Stimulated activated CD8-positive, alpha-beta memory T cell treated with anti-CD3 and anti-CD28 coated beads, Interleukin-7, amount 100 ng/mL, for 1 hour (primary cell): ENCODE measurements at places on chromosomes 16 and 17.

- DNase-seq = no peak
Measured at GRCh38 chr17:40437095-40437732, 6.0 kb upstream of the IGFBP4 start.

GRCh38 chr17:11212792-11213191 is 28.2 kb upstream of the SHISA6 start:
- DNase-seq = no peak

GRCh38 chr17:3594051-3594800 is 15.0 kb downstream of the TRPV1 start:
- no peak for DNase-seq

DNA sequence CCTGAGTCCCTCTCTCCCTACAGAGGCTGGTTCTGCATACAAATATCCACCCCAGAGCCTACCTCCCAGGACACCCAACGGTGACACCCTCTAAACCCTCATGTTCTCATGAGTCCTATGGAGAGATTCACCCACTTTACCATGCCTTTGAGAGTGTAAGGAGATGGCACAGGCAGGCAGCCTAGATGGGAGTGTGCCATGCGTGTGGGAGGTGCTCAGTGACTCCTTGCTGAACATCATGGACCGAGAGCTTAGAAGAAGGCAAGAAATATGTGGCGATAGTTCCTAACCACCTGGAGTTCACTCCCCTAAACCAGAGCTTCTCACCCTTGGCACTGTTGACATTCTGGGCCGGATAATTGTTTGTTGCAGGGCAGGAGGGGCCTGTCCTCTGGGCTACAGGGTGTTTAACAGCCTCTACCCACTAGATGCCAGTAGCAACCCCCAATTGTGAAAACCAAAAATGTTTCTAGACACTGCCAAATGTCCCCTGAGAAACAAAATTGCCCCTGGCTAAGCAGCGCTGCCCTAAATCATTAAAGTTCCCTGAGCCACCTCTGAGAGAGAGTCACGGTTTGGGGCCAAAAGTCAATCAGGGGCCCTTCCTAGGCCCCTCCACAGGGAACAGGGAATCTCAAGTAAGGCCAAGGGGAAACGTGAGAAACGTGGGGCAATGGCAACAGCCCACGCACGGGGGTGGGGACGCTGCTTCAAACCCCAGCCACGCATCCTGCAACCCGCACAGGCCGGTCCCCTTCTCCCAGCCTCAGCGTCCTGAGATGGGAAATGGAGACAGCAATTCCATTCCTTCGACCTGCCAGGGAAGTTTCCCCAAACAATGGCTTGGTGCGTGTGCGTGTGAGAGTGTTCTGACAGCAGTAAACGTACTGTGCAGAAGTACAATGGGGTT is 66.8 kb downstream of the C16orf78 start:
- DNase-seq = no peak

DNA sequence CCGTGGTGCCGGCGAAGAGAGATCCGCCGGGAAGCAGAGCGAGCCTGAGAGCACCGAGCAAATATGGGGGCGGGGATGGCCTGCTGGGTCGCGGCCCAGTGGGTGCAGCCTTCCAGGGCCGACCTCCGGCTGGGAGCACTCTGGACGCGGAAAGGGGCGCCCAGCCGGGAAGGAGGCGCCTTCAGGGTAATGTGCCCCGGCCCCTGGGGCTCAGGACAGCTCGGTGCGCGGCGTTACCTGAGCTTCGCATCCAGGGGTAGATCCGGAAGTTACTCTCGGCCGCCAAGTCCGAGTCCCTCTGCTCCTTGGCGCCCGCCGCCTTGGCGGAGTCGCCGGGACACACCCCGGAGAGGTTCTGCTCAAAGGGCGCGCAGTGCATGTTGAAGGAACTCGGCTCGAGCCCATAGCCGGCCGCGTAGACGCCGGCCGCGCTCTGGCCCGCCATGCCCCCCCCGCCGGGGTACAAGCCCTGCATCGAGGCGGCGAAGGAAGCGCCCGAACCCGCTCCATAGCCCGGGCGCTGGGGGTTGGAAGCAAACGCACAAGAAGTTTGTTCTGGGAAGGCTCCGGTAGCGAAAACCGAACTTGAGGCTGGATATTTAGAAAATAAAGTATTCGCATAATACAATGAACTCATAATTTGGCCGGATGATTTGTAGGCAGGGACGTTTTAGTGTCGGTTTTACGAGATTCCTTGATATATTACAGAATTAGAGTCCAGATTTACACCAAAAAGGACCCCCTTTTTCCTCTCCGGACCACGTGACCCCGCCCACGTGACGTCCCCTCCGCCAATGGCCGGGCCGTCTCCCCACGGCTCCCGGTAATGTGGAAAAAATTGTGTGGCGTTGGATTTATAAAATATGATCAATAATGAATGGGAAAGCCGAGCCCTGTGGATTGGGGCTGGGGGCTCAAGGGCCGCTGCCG is at the start of gene HOXB7:
HOXB7 (minus strand) TSS at position 736 of the 930 bp plus-strand sequence; CDS start at position 637, 99 bp downstream.
- no peak for DNase-seq

DNA sequence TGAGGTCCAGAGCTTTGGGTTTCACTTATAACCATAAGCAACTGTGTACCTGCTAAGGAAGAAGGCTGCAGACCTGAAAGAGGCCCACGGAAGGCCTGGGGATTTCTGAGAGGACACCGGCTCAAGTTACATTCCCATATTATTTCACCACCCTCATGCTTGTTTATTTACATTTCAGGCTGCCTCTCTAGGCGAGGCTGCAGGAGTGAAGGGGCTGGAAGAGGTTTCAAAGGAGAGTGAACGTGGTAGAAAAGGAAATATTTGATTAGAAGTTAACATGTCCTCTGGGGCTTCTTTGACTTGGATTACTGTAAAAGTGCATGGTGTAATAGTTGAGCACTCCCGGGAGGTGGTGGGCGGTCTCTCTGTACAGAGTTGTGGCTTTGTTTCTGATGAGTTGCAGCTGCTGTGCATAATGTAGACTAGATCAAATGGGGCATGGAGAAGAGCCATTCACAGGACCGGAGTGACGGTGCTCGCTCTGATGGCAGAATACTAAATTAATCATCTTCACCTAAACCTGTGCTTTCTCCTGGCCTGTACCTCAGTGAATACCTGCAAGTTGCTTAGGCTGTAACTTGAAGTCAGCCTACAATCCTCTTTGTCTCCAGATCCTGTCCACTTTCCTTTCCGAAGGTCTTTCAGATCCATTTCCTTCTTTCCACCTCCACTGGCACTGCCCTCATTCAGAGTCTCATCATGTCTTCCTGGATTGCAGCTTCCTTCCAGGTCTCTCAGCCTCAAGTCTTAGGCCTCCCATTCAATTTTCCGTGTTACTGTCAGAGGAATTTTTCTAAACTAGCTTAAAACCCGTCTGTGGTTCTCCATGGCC is 1.9 kb upstream of the CPD start:
- no peak for DNase-seq

DNA sequence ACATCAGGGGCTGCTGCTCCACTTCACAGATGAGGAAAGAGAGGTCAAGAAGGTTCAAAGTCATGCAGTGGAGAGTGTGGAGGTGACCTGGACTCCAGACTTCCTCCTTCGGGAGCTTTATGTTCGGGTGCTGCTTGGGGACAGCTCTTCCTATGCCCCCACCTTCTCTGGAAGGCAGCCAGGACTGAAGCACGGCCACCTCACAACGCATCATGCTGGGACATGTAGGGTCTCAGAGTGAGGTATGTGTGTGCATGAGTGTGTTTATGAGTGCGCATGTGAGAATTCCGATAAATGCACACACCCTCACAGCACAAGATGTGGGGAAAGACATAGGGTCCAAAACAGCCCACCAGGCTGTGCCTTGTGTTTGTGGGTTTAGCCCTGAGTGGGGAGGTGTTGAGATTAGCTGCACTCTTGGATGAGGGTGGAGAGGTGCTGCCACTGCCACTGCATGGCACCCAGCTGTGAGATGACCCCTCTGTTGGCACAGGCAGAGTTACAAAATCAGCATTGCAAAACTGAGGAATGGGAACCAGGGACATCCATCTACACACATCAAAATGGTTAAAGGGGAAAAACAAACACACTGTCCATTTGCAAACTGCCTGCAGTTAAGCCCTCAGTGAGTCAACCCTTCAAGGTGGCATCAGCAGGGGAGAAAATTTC is 367.4 kb downstream of the SEC14L1 start:
- no peak for DNase-seq
